Motor neuron (in vitro differentiated cells): ENCODE measurements at places on chromosomes 11 and 22. TPM values are rescaled to one million over a fixed set of nuclear protein-coding genes. Genes with fewer than 3 reads are reported as not detected.

NOX4 gene
- 1.4 TPM in 2 replicates for total RNA-seq

ADM2 gene
- total RNA-seq: 1.7 and 2.6 TPM in 2 replicates

TRIM29 gene
- 2.3 and 3.7 TPM in 2 replicates for total RNA-seq

CDC42EP1 gene
- 31.8 and 36.0 TPM in 2 replicates for total RNA-seq

KCNQ1OT1 gene
- 5.5 and 5.6 TPM in 2 replicates for total RNA-seq

HTR3A gene
- total RNA-seq: 0.28 TPM in 1 of 2 replicates, not detected in the other

EIF1AD gene
- total RNA-seq: 34.5 and 35.2 TPM in 2 replicates

C1QTNF5 gene
- 0.54 and 0.87 TPM in 2 replicates for total RNA-seq

WT1 gene
- 0.21 TPM in 1 of 2 replicates, not detected in the other for total RNA-seq
